ENCODE measurements at places on chromosomes 2 and 18.

GRCh38 chr18:29160170-29160569 is 983.2 kb upstream of the CDH2 start:
- no peak for DNase-seq

- no peak for DNase-seq
Measured at GRCh38 chr2:24618144-24618543, 127.1 kb downstream of the NCOA1 start.

DNA sequence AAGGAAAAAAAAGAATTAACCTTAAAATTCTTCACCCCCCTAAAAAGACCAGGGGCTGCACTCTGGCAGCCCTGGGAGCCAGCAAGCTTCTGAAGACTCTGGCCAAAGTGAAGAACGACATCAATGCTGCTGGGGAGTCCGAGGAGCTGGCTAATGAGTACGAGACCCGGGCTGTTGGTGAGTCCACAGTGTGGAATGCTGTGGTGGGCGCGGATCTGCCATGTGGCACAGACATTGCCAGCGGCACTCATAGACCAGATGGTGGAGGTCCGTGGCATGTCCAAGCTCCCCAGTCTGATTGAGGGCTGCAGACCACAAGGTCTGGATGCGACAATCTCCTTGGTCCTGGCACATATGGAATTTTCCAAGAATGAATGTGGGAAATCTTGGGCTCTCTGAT is 47.4 kb downstream of the TRPM8 start:
- DNase-seq: peak; percentile 32

GRCh38 chr18:78123144-78123909 is 856.3 kb upstream of the SALL3 start:
- no peak for DNase-seq

DNA sequence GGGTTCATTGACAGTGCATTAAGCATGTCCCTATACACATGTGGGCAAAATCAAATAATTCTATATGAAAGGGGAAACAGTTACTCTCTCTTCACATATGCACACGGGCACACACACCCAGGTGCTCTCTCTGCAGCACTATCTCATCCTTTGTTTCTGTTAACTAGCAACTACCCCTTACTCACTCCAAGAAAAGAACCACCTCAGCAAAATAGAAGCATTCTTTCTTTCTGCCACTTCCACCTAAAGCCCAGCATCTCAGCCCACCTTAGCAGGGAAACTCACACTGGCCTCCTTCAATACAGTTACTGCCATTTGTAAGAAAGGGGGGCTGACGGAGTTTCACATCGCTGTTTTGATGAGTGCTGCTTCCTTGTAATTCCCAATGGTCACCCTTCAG is 216.3 kb upstream of the ID2 start:
- no peak for DNase-seq

DNA sequence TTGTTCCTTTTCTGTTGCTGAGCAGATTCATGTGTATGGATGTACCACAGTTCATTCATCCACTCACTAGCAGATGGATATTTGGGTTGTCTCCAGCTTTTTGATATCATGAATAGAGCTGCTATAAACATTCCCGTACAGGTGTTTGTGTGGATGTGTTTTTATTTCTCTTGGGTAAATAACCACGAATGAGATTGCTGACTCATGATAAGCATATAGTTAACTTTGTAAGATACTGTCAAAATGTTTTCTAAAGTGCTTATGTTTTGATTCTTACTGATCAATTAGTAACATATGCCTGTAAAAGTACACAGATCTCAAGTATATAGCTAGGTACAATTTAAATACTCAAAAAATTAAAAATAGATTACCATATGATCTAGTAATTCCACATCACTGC is 27.7 kb downstream of the TSN start:
- DNase-seq: no peak

DNA sequence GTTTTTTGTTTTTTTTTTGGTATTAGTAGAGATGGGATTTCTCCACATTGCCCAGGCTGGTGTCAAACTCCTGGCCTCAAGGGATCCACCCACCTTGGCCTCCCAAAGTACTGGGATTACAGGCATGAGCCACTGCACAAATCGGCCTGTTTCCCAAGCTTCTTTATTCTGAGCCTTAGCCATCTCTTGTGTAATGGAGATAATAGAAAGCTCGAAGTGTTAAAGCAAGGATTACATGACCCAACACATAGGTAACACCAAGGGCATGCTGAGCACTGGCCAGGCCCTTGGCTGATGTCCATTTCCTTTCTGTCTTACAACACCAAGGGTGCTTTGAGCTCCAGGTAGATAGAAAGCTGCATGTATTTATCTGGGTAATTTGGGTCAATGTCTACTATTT is 187.8 kb upstream of the MEX3C start:
- DNase-seq: no peak

DNA sequence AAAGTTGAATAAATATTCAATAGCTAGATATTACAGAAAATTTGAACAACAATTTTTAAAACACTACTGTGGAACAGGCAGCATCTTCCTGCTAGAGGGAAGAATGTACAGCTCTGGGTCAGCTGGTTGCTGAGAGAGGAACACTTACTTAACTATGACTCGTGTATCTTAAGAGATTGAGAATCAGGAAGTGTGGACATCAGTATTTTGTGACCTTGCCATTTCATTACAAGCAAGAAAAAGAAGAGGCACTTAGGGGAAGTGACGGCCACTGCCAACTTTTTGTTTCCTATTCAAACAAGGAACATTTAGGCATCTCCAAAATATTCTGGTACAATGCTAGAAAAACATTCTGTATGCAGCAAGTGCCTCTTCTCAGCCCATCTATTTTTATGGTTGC is 45.9 kb downstream of the ITPRID2 start:
- DNase-seq: no peak

GRCh38 chr2:85935746-85936208 is 47.0 kb upstream of the ST3GAL5 start:
- DNase-seq: peak; percentile 50

DNA sequence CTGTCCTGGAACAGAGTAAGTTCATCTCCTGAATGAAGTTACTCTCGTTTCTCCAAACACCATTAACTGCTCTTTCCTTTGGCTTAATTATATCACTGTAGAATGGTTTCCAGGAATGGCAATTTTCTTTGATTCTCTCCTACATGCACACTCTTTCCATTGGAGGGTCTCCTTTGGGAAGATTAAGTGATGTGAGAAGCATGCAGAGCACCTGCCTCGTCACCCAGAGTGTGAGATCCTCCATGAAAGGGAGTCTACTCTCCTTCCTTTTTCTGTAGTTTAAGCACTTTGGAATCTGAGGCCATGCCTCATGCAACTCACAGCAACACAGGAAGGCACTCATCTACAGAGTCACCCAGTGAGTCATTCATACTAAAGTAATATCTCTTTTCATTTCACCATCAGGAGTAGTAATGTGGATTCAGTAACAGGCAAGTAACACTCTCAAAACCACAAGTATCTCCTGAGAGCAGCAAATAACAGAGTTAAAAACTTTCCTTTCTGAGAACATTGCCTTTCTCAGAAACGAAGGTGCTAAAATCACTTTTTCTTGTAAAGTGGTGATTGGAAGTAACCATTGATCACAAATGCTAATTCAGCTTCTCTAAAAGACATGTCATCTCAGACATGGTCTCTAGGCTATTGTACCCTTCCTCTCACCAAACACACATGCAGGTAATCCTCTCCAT is 52.8 kb upstream of the IL1RL1 start:
- peak; percentile 92 for DNase-seq

DNA sequence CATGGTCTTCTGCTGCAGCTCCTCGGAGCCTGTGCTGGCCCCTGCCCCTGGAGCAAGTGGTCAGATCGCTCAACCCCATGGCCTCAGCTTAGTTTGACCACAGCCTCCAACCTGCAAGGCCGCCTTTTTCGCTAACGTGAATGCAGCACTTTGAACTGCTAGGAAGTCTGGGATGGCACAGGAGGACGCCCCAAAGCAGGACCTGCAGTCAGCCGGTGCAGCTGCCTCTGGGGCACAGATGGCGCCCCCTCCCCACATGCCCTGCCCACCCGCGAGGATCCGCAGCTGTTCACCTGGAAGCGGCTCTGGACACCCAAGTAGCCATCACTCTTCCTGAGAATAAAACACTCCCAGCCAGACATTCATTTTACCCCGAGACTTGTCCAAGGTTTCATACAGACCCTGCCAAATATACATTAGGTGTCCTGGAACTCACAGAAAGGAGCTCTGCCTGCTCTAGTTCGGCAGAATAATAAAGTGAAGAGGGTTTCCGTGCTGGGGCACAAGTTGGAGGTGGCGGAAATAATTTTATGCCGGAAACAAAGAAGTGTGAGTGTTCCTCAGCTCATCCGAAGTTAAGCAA is 510.1 kb downstream of the EIPR1 start:
- DNase-seq: no peak

DNA sequence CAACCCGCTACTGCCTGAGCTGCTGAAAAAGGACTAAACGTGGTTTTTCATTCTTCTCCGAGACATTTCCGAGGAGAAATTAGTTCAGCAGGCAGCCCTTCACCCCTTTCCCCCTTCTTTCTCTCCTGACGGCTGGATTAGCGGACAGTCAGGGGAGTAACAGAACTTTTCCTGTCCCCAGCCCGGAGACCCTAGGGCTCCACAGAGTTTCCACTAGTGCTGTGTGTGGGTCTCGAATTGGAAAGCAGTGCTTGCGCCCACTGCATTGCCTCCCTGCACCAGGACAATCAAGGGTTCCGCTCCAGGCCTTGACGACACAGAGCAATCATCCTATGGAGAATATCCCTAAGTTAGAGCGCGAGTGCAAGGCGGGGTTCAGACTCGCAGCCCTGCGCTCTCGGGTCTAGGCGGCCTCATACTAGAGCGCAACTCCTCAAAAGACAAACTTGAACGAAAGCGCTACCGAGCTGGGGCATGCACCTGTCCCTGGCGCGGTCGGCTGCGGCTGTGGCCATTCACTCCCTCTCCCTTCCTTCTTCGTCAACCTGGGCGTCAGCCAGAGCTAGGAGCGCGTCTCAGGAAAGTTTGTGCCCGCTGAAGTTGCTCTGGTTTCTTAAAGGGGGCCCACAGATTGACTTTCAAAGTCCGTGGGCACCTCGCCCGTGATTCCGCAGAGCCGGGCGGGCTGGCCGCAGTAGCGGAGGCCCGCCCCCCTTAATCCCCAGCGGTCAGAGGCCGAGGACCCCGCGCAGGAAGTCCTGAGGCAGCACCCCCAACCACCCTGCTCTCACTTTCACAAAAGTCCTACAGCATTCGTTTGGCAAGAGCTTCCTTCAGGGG is 801 bp downstream of the OSR1 start:
- no peak for DNase-seq

DNA sequence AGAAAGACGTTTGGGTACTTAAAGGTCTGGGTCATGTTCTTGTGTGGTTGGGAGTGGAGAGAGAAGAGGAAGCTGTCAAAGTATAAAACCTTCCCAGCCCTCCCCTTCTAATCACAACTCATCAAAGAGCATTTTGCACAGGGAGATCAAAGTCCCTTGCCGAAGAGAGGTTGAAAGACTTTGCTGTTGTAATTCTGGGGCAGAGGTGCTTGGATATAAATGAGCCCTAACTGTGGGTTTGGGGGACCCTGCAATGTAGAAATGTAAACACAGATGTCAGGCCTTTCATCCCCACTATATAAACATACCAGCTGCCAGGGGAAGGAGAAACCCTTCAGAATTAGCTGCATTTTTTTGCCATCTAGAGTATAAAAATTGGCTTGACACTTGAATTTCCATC is 182.1 kb downstream of the ETAA1 start:
- no peak for DNase-seq

DNA sequence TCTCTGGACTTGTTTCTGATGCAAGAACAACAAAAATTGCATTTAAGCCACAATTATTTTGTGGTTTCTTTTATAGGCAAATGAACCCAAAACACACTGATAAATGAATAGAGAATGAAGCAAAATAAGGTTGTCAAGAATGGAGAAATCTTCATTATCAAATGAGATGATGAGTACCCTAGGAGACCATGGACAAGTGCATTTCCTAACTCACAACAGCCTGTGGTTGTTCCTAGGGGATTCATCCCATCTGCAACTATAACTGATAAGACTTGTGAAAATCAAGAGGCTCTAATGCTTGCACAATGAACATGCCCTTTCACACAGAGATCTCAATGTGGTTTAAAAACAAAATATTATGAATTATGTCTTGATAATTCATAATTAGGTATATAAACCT is 159.9 kb downstream of the PDE1A start:
- no peak for DNase-seq

- DNase-seq: no peak
Measured at GRCh38 chr18:3485153-3486149, 35.5 kb downstream of the TGIF1 start.

DNA sequence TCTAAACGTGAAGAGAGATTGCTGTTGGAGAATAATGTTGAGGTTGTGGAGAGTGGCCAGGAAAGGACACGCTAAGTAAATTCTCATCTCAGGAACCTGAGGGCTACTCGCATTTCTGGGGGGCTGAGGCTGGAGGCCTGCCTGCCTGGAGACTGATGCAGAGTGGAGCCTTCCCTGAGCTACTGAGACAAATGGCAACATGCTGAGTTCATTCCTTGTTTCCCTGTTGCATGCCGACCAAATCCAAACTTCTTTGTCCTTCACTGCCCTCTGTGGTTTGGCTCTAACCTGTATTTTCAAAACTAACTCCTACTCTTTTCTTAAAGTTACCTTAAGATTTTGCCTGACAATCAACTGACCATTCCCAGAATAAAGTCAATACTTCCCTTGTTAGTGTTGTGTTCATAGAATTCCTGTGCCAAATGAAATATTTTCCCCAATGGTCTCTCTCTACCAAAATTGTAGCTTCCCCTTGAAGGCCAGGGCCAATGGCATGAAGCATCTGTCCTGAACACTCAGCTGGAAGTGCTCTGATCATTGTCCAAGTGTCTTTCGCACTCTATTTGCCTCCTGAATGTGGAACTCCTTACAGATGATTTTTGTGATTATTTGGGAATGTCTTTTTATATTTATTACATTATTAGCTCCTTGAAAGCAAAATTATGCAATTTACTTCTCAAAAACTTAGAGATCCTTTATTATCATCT is 1085.6 kb downstream of the SOCS6 start:
- no peak for DNase-seq

DNA sequence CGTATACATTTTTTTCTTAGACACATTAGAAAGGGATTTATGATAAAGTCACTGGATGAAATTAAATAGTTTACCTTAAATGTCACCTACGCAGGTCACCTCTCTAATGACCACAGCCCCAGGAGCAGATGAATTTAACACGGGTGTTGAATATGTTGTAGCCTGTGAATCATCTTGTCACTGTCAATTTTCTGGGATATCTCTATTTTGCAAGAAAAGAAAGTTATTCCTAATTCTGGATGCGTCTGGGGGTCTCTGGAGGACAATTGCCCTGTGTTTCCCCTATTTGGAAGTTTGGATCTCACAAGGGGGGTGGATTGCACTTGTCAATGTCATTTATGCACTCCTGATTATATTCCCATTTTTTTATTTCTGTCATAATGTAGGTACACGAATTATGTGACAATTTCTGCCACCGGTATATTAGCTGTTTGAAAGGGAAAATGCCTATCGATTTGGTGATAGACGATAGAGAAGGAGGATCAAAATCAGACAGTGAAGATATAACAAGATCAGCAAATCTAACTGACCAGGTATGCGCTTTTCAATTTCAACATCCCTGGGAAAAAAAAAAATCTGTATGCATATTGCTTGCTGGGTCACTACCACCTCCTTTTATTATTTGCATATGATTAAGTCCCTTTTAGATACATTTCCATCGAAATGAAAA is 7.7 kb downstream of the MEIS1 start:
- DNase-seq: no peak

GRCh38 chr2:197894751-197895274 is 90.4 kb downstream of the PLCL1 start:
- no peak for DNase-seq

All from AG08395 (cell line).